ENCODE measurements at places on chromosomes 6 and 20.

DNA sequence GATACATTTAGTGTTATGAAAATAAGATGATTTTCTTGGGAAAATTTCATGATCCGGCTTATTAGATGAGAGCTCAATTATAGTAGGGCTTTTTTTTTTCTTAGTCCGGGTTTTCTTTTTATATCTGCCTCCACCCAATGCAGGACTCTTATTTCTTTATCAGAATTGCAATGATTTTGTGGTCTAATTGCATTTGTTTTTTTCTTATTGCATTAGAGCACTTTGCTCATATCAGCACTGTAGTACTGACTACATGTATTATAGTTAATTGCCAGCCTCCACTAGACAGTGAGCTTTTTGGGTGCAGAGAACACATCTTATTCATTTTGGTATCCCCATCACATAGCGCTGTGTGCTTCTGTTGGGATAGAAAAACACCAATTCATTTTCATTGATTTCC lies 50.0 kb downstream of the FBXO5 start:
- no peak for DNase-seq

DNA sequence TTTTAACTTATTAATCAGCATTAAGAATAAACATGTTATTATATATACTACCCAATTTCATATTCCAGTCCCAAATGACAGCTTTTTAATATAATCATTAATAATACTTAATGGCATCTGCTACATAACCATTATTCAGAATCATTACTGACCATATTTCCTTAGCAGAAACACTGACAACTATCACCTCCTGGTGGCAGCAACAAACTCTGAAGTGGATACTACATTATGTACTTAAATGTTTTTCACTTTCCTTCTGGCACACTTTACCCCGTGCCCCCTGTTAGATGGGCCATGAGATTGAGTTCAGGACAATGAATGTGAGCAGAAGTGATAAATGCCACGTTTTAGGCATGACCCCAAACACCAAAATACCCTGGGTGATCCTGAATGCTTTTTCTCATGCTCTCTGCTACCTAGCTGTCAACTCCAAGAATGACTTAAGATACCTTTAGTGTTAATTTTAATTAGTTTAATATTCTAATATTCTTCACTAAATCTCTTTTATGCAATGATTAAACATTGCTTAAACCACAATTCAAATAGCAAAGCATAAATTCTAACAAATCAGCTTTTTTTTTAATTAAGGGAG lies 77.1 kb downstream of the LMBRD1 start:
- DNase-seq, result no peak

- no peak for DNase-seq
These were observed 17.9 kb upstream of the ZBTB2 start for GRCh38 chr6:151409260-151409659.

- DNase-seq, result peak; percentile 7
These were observed 135.6 kb upstream of the PTPRK start for GRCh38 chr6:128655978-128656498.

DNA sequence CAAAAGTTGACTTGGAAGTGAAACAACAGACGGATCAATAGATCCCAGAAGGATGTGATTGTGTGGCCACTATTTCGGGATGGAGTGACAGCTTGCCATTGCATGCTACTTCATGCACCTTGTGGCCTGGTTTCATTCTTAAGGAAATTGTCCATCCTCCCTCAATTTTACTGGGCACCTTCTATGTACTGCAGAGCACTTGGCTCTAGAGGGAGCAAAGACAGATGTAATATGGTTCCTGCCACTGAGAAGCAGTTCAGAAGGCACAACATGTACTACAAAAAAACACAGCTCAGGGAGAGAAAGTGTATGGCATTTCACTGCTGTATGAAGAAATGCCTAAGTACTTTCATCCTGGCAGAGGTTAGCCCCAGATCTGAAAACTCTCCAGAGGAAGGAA lies 91.9 kb downstream of the FOXA2 start:
- DNase-seq, result no peak

- DNase-seq, result no peak
These were observed 66.3 kb downstream of the SLX4IP start for GRCh38 chr20:10501402-10501801.

GRCh38 chr20:1381753-1382591 lies 10.9 kb downstream of the FKBP1A start:
- no peak for DNase-seq
